Coronary artery (tissue), 2 donors: ENCODE measurements at places on chromosomes 5 and 9.

- no peak for DNase-seq
Observed at GRCh38 chr9:97315550-97315949, 8.1 kb downstream of the CCDC180 start.

DNA sequence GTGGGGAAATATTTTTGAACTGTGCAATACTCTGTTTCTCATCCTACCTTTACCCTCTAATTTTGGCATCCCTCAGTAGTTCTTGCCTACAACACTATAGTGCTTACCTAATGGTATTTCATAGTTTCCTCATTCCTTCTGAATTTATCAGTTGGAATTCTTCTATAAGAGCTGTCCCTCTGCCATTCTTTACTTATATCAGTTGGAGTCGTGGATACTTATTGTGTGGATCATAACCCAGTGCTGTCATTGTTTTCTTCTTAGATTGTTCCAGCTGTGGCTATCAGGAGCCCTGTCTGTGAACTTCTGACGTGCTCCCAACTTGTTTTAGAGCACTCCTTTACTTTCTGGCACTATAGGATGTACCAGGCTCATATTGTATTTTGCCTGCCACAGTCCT, 146.1 kb upstream of the OTULINL start:
- no peak for DNase-seq

DNA sequence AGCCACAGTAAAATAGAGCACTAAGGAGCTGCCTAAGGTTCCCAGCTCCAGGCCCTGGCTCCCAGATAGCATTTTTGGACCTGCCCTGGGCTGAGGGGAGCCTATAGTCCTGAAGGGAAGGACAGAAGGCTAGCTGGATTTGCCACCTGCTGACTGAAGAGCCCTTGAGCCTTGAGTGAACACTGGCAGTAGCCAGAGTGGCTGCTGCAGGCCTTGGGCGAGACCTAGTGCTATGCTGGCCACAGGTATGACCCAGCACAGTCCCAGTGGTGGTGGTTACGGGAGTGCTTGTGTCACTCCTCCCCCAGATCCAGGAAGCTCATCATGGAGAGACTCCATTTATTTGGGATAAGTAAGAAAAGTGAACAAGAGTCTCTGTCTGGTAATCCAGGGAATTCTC, 10.3 kb upstream of the STX17 start:
- no peak for DNase-seq

GRCh38 chr5:176817841-176818377, 7.5 kb downstream of the UNC5A start:
- DNase-seq, result no peak

GRCh38 chr9:4784403-4784802, 8.3 kb upstream of the RCL1 start:
- DNase-seq, result no peak

DNA sequence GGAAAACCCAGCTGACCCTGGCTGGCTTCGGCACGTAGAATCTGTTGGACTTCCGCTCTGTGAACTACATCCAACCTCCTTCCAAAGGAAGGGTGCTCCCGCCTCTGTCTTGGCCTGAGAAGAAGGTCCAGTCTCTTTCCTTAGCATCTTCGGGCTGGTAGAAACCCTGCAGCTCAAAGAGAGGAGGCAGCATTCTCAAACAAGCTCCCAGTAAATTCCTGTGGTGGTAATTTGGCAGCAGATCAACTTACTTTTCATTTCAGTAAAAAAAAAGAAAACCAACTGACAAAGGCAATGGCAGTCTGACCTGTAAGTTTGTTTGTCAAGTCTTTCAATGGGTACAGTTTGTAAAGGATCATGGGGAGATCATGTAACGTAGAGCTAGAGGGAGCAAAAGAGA, 176.7 kb downstream of the MED10 start:
- no peak for DNase-seq

- no peak for DNase-seq
Observed at GRCh38 chr5:96159043-96159442, 197.4 kb upstream of the ELL2 start.

DNA sequence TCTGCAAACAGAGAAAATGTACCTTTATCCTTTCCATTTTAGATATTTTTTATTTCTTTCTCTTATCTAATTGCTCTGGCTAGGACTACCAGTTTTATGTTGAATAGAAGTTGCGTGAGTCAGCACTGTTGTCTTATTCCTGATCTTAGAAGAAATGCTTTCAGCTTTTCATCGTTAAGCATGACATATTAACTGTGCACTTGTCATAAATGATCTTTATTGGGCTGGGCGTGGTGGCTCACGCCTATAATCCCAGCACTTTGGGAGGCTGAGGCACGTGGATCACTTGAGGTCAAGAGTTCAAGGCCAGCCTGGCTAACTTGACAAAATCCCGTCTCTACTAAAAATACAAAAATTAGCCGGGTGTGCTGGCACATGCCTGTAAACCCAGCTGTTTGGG, 8.2 kb upstream of the ECM2 start:
- no peak for DNase-seq

- no peak for DNase-seq
Observed at GRCh38 chr5:148794275-148794674, 32.1 kb upstream of the ADRB2 start.

GRCh38 chr9:8718121-8718725, 918.6 kb upstream of the DMAC1 start:
- no peak for DNase-seq

GRCh38 chr5:66009277-66009676, 82.9 kb downstream of the ERBIN start:
- no peak for DNase-seq

GRCh38 chr9:76018761-76019160, 128.3 kb downstream of the PCSK5 start:
- DNase-seq, result no peak

- no peak for DNase-seq
Observed at GRCh38 chr5:157273131-157273556, 7.2 kb downstream of the CYFIP2 start.

- DNase-seq, result no peak
Observed at GRCh38 chr5:159331093-159331973, 1.0 kb upstream of the IL12B start.

DNA sequence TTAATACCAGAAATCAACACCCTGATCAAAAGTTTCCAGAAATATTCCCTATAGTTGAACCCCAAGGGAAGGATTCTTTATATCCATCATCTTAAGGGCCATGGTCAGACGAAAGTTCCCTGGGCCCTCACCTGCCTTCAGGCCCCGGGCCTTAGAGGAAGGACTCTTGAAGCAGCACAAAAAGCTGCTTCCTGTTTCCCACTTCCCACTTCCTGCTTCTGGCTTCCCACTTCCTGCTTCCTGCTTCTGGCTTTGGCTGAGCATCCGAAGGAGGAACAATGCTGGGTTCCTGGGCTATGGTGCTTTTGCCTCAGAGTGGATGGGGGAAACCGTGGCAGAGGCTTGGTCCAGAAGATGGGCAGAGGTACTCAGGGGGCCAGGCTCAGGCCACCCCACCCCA, 25.8 kb upstream of the DAP start:
- DNase-seq, result no peak

DNA sequence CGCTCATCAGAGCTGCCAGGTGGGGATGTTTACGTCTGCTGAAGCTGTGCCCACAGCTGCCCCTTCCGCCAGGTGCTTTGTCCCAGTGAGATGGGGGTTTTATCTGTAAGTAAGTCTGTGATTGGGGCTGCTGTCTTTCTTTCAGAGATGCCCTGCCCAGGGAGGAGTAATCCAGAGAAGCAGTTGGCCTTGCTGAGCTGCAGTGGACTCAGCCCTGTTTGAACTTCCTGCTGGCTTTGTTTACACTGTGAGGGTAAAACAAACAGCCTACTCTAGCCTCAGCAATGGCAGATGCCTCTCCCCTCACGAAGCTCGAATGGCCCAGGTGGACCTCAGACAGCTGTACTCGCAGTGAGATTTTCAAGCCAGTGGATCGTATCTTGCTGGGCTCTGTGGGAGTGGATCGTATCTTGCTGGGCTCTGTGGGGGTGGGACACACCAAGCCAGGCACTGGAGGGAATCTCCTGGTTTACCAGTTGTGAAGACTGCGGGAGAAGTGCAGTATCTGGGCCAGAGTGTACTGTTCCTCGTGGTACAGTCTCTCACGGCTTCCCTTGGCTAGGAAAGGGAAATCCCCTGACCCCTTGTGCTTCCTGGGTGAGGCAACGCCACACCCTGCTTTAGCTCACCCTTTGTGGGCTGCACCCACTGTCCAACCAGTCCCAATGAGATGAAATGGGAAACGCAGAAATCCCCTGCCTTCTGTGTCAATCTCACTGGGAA, 530.1 kb upstream of the DMAC1 start:
- no peak for DNase-seq

- DNase-seq, result no peak
Observed at GRCh38 chr5:66164044-66164790, 20.1 kb downstream of the SREK1 start.

DNA sequence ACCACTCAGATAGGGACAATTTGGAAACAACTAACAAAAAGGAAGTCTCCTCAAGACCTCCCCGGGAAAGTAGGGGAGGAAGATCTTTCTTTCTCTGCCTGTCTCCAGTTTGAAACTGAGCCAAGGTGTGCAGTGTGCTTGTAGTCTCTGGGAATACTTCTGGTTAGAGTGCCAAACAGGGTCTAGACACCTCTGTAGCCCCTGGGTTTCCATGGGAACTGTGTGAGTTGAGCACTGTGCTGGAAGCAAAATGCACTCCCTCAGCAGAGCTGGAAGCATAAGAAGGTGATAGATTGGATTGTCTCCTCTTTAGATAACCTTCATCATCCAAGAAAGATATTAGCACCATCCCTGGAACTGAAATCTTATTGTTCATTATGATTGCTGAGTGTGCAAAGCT, 129.2 kb upstream of the TNPO1 start:
- no peak for DNase-seq

- DNase-seq, result no peak
Observed at GRCh38 chr5:135539430-135540005, 3.8 kb upstream of the NEUROG1 start.

- DNase-seq, result no peak
Observed at GRCh38 chr5:1877103-1878049, 5.3 kb downstream of the IRX4 start.

DNA sequence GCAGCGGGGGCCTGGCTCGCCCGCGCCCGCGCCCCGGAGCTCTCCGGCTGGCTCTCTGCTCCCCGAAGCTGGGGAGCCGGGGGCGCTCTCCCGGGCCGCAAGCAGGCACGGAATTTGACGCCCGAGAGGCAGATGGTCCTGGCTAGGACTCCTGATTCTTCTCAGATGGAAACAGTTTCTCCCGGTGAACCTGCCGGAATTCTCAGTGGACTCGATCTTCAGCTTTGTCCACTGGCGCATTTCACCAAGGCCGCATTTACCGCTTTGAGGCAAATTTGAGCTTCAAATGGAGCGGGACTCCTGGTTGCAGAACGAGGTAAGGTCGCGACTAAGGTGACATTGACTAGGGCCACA, 305.7 kb upstream of the KCNN2 start:
- DNase-seq, result no peak

GRCh38 chr5:124729720-124730359, 16.6 kb downstream of the ZNF608 start:
- no peak for DNase-seq

DNA sequence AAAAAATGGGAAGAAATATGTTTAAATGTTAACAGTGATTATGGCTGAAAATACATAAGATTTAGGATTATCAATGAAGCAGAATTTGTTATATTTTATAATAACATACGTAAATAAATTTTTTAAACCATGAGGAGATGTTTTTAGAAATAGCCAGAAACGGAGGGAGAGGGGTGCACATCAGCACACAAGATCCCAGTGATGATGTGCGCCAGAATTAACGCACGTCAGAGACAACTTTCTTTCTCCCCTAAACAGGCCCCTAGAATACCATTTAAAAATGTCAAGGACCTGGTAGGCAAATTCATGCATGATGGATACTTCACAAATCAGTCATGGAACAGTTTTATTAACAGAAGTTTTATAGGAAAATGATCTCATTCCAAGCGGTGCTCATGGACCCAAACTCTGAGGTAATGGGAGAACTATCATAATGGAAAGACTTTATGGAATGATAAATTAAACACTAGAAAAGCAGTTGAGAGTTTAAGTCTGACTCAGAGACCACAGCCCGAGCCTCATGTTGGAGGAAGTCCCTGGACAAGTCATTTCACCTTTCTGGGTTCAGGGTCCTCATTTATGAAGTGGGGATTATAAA, 258.9 kb upstream of the GAS1 start:
- no peak for DNase-seq

DNA sequence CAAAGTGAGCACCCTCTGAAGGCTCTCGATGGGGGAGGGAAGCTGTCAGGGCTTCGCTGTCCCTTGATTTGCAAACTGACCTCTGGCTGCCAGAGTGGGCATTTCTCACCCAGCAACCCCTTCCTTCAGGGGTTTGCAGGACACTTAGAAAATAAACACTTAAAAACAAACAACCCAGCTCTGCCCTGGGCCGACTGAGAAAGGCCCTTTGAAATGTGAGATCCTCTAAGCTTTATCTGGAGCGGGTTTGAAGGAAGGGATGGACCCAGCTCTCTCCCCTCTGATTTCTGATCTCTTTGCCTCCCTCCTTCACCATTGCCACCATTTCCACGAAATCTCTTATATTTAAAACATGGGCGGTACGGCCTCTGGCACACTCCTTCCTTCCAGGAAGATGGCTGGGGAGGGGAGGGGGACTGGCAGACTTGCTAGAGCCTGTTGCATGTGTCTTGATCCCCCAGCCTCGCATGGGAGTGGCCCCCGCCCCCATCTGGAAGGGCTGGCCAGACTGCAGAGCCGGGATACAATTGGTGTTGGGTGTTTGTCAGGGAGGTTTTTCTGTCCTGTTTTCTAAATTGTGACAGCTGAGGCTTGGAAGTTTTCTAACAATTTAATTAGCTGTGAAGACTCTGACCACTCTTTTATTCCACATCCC, 20.2 kb downstream of the OLFM1 start:
- no peak for DNase-seq
